ENCODE measurements at places on chromosomes 6 and 20. TPM values are rescaled to one million over a fixed set of nuclear protein-coding genes. Genes with fewer than 3 reads are reported as not detected.
A peak's percentile ranks its signal among the peaks of the same experiment; 100 is the strongest.

DNA sequence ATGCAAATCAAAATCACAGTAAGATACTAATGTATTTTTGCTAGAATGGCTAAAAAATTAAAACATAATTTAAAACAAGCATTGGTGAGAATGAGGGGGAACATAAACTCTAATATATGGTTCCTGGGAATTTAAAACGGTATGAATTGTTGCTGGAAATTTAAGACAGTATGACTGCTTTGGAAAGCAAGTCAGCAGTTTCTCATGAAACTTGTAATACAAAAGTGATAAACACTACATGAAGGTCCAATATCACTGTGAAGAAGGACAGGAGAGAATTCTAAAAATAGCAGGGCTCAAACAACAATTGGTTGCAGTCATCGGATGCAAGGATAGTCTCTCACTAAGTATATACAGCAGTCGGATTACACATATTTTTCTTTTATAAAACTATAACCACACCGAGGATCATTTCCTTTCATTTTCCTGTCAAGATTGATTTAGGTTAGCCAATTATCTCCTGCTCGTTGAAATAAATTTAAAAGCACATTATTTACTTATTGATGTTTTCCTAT lies 18.5 kb upstream of the PRSS16 start:
- DNase-seq, result no peak

DNA sequence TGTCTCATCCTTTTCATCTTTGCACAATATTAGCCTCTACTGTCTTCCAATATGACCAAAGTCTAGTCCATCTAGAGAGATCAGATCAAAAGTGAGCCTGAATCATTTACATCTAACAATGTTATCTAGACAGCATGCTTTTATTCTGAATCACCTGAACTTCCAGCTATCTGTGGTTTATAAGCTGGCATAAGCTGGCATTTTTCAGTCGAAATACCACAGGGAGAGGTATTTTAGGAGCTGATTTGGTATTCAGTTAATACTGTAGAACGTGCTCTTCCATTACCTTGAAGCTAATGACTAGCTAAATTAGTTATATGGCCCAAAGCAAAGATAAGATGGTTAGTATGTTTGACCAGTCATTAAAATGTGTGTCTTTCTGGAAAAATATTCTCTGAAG lies 188.3 kb upstream of the AGPAT4 start:
- no peak for DNase-seq

DNA sequence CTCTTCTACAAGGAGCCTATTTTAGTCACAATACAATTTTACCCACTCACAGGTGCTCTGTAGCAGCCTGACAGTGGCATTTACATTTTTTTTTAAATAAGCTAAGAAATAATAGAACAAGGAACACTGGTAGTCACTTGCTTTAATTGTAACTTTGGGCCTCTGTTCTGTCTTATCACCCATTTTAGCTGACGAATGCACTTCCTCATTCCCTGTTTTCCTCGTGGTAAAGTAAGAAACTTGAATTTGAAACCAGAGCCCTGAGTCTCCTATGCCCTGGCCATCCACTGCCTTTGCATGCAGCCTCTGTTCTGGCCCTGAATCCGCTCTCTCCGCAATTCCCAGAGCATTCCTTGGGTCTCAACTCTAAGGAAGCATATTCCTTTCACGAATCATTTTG lies 550.6 kb downstream of the PTPRT start:
- DNase-seq, result no peak

DNA sequence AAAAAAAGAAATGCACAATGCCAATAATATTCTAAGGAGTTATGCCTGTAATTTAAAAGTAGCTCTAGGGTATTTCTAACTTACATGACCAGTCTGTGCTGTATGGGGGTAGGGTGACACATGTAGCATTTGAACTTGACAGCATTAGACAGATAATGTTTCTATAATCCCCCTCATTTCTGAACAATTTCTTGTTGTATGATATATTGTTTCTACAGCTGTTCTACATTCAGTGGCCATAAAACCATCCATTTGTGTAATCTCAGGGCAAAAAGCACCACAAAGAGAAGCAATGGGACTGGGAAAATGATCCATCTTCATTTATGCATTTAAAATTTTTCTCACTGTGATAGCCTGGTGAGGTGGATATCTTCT lies 767.8 kb downstream of the TFAP2A start:
- no peak for DNase-seq

DNA sequence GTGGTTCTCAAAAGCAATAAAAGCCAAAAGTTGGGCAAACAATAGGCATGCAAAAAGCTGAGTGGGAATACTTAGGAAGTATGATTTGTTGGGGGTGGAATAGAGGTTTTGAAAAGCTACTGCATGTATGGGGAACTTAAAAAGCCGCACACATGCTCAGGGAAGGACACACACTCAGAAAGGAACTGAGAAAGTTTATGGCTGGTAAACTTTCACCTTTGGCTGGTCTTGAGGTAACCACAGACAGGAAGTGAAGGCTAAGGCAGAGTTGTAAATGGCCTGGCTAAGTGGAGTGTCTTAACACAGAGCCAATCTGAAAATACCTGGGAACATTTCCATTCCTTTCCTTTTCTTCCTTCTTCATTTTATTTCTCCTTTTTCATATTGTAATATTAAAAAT lies 134.5 kb upstream of the EXOC2 start:
- no peak for DNase-seq

DNA sequence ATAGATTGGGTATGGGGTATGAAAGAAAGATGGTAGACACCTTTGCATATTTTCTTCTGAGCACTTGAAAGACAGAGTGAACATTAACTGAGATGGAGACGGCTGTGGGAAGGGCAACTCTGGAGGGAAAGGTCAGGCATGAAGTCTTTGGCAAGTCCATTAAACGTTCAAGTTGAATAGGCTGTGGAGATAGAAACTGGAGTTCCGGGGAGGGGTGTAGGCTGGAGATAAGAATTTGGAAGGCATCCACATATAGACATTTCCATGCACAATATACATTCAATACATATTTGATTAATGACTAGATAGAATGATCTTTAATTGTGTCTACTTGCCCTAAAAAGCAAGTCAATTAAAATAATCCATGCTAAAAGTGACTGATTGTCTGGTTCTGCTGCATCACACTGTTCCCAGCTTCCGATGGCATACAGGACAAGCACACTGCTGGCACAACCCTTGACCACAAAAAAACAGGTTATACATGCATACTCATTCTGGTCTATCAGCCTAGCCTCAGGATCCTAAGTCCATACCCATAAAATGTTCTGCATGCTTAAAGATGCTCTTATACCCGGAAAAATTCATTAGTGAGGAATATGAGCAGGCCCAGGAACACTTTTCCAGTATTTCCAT lies 1.9 kb upstream of the MYLK4 start:
- no peak for DNase-seq

DNA sequence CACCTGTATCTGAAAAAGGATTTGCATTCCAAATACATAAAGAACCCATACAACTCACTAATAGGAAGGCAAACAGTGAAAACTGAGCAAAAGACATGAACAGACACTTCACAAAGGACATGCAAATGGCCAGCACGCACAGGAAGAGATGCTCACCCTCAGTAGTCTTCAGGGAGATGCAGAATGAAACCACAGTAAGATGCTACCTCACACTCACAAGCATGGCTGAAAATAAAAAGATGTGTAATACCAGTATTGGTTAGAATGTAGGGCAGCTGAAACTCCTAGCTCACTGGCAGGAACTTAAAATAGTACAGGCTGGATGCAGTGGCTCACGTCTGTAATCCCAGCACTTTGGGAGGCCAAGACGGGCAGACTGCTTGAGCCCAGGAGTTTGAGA lies 64.6 kb downstream of the SNX5 start:
- DNase-seq, result no peak

- peak; percentile 1 for DNase-seq
Observed at GRCh38 chr6:80872199-80872950, 765.9 kb downstream of the BCKDHB start.

DNA sequence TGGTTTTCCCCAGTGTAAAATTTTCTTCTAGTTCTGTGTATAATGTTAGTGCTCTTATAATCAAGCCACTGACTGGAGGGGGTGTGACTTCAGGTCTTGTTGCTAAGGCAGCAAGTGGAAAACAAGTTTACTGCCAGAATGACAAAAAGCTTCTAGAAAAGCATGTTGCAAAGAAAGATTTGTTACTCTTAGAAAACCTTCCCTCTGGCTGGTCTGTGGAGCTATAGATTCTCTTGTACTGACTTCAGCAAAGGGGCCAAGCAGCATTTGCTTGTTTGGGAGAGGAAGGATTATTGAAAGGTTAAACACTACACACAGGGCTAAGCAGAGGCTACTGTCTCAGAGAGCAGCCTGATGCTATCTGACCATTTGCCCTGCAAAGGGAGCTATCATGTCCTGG lies 288.8 kb downstream of the BTBD9 start:
- DNase-seq, result no peak

- no peak for DNase-seq
Observed at GRCh38 chr6:169425628-169426370, 172.2 kb upstream of the THBS2 start.

DNA sequence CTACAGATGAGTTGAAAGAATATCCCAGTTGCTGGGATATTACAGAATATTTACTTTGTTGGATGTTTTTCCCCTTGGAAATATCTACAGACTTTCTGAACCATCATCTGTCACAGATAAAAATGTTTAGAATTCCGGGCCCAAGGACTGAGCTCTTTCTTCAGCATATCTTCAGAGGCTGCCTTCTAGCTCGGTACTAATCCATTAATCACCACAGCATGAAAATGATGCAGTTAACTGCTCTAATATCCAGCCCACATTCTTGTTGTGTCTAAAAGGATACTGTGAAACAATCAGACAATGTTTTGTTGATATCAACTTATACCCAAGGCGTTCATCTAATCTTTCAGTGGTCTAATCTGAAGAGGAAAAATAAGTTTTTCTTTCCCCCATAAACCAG lies 247.4 kb downstream of the TBC1D32 start:
- DNase-seq, result no peak

DNA sequence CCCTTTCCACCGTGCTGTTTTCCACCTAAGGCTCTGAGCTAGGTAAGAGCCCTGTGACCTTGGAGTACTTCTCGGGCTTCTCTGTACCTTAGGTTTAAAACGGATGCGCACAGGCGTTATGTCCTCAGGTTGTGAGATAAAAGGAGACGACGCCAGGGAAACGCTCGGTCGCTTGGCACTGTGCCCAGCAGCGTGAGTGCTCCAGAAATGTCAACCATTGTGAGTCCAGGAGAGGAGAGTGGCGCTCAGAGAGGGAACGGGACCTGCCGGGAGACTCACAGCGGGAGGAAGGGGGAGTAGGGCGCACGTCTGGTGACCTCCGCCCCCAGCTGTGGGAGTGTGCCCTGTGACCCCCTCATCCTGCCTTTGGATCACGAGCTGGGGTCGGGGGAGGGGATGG lies 33.8 kb upstream of the SCRT2 start:
- peak; percentile 55 for DNase-seq

GRCh38 chr6:33846226-33846625 lies 42.4 kb upstream of the MLN start:
- no peak for DNase-seq

DNA sequence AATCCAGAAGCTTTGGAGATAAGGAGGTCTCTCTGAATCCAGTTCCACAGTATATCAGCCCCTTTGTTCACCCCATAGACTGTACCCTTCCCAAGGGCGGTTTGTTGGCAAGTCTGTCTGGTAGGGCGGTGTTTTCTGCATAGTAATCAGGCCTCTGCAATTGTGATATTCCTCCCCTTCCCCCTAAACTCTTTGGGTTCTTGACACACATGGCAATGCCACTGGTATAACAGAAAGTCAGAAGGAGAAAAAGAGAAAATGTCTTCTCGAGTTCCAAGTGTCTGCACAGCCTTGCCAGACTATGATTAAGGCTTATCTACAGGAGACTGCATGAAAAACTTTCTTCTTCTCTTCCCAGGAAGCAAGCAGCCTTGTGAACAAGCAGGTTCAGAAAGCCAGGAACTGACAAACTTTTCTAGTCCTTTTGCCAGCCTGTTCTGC lies 45.6 kb downstream of the FOXO3 start:
- no peak for DNase-seq

- DNase-seq, result no peak
Observed at GRCh38 chr6:138465007-138465645, 34.2 kb downstream of the NHSL1 start.

DNA sequence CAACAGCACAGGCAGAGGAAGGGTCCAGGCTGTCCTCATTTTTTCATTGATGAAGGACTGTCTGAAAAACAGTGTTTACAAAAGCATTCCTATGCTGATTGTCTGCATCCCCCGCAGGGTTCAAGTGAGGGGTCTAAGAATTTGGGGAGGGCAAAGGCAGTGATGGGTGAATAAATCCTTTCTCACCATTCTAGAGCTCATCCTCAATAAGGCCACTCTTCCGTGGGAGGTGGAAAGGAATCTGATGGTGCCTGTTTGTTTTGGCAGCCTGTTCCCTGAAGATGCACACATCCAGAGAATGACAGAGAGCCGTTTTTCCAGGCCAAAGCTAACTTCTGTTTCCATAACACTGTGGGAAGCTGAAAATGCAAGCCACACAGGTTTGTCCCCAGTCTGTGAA lies 164.5 kb downstream of the MOXD1 start:
- no peak for DNase-seq

DNA sequence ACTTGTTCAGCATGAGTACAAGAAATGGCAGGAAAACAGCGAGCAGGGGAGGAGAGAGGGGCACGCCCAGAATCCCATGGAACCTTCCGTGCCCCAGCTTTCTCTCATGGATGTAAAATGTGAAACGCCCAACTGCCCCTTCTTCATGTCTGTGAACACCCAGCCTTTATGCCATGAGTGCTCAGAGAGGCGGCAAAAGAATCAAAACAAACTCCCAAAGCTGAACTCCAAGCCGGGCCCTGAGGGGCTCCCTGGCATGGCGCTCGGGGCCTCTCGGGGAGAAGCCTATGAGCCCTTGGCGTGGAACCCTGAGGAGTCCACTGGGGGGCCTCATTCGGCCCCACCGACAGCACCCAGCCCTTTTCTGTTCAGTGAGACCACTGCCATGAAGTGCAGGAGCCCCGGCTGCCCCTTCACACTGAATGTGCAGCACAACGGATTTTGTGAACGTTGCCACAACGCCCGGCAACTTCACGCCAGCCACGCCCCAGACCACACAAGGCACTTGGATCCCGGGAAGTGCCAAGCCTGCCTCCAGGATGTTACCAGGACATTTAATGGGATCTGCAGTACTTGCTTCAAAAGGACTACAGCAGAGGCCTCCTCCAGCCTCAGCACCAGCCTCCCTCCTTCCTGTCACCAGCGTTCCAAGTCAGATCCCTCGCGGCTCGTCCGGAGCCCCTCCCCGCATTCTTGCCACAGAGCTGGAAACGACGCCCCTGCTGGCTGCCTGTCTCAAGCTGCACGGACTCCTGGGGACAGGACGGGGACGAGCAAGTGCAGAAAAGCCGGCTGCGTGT lies 11.6 kb downstream of the TNFAIP3 start:
- no peak for DNase-seq

GRCh38 chr6:148443798-148444560 lies 101.3 kb downstream of the SASH1 start:
- no peak for DNase-seq

ZC3H12D gene
- total RNA-seq, result 0.36 TPM

TRIM40 gene
- total RNA-seq, result not detected

HDGFL1 gene
- not detected for total RNA-seq

MUCL3 gene
- total RNA-seq, result not detected

ADTRP gene
- total RNA-seq, result not detected

SFT2D1 gene
- total RNA-seq, result 18.9 TPM

RAET1G gene
- total RNA-seq, result not detected

RSPO3 gene
- total RNA-seq, result 7.4 TPM

STMND1 gene
- total RNA-seq, result 0.36 TPM

ARFRP1 gene
- 17.3 TPM for total RNA-seq

GINM1 gene
- total RNA-seq, result 31.5 TPM

TNFRSF6B gene
- 0.82 TPM for total RNA-seq

DIDO1 gene
- total RNA-seq, result 54.3 TPM

BPIFB2 gene
- total RNA-seq, result not detected
